Ovary (tissue), 10 donors: ENCODE measurements at places on chromosomes 13 and 19. TPM values are rescaled to one million over a fixed set of nuclear protein-coding genes. Genes with fewer than 3 reads are reported as not detected.

TMPRSS9 gene
- polyA plus RNA-seq: 0.05 TPM

DNA sequence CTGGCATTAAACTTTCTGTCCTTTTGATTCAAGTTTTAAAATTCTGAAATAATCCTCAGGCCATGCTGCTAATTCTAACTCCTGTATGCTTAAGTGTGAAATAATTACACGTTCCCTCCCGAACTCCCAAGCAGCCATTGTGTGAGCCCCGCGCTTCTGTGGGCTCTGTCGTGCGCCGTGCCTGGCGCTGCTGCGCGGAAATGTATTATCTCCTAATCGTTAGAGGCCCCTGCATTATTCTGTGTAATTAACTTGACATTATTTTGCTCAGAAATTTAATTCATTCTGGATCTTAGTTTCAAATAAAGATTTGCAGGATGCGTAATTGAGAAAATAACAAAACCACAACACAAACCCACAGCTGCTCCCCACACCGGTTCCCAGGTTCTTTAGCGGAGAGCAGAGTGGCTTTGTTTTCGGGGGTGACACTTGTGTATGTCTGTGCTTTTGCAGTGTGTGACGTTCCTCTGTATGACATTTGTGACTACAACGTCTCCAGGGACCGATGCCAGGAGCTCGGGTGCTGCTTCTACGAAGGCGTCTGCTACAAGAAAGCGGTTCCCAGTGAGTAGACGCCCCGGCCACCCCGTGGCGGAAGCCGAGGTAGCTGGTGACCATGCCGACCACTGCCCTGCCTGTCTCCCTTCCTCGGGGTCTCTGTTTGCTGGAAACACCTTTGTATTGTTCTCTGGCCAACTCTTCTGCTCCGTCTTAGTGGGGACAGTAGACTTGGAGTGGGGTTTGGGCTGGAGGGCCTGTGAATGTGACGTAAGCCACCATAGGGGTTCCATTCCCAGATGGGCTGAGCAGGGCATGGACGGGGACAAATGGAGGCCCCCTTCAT, 7.5 kb downstream of the TEX29 start:
- H3K4me1 ChIP-seq: no peaks in the 10 kb centered on the region
- no peaks in the 10 kb centered on the region for H3K36me3 ChIP-seq
- no peak overlapping the region for H3K4me3 ChIP-seq

DNA sequence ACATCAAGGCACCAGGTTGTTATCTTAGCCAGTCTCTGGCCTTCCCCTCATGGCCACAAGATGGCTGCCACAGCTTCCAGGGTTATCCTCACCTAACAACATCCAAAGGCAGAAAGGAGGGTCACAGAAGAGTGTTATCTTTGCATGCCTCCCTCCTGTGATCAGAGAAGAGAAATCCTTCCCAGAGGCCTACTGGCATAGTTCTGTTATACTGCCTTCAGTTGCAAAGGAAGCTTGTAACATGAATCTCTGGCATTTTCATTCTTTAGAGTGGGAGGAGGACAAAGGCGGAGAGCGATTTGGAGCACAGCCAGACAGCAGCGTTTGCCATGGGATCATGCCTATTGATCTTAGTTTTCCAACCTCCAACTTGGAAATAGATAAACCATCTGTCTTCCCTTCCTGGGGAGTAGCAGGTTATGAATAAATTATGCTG, 135.7 kb downstream of the DNAJC15 start:
- no peak for DNase-seq
- H3K27ac ChIP-seq: no peak overlapping the region
- H3K27me3 ChIP-seq: no peaks in the 10 kb centered on the region
- H3K4me3 ChIP-seq: no peak overlapping the region
- H3K36me3 ChIP-seq: no peaks in the 10 kb centered on the region

DNA sequence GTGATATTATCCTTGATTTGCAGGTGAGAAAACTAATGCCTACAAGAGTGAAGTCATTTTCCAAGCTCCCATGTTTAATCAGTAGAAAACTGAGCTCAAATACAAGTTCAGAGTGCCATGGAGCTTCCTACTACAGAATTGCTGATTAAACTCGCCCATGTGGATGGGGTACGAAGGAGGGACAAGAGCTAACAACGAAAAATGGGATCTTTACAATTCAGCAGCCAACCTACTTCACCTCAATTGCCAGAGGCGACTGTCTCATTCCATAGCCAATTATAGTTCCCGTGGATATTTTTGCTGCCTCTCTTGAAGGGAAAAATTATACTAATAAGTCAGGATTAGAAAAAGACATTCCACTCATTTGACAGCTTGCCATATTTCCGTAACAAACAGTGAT, 1155.1 kb downstream of the OLFM4 start:
- no peak overlapping the region for H3K27ac ChIP-seq
- H3K36me3 ChIP-seq: no peaks in the 10 kb centered on the region
- no peaks in the 10 kb centered on the region for H3K27me3 ChIP-seq
- H3K4me3 ChIP-seq: no peak overlapping the region
- H3K4me1 ChIP-seq: no peaks in the 10 kb centered on the region

- H3K4me3 ChIP-seq: no peak overlapping the region
- H3K27ac ChIP-seq: no peak overlapping the region
- no peaks in the 10 kb centered on the region for H3K4me1 ChIP-seq
- H3K27me3 ChIP-seq: no peaks in the 10 kb centered on the region
Observed at GRCh38 chr13:108437496-108437895, 168.0 kb downstream of the TNFSF13B start.

DNA sequence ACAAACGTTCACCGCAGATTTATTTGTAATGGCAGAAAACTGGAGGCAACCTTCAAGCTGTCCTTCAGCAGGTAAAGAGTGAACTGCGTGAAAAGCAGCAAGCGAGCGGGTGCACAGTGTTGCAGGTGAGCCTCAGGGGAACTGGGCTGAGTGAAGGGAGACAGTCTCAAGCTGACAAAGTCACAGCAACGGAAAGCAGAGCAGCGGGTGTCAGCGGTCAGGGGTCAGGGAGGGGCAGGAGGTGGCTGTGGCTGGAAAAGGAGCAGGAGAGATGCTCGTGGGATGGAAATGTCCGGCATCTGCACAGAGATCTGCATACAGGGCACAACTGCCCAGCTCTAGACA, 8.5 kb upstream of the RASA3 start:
- H3K27ac ChIP-seq: no peak overlapping the region
- H3K27me3 ChIP-seq: no peaks in the 10 kb centered on the region
- no peaks in the 10 kb centered on the region for H3K4me1 ChIP-seq
- no peaks in the 10 kb centered on the region for H3K36me3 ChIP-seq
- no peak overlapping the region for H3K4me3 ChIP-seq

DNA sequence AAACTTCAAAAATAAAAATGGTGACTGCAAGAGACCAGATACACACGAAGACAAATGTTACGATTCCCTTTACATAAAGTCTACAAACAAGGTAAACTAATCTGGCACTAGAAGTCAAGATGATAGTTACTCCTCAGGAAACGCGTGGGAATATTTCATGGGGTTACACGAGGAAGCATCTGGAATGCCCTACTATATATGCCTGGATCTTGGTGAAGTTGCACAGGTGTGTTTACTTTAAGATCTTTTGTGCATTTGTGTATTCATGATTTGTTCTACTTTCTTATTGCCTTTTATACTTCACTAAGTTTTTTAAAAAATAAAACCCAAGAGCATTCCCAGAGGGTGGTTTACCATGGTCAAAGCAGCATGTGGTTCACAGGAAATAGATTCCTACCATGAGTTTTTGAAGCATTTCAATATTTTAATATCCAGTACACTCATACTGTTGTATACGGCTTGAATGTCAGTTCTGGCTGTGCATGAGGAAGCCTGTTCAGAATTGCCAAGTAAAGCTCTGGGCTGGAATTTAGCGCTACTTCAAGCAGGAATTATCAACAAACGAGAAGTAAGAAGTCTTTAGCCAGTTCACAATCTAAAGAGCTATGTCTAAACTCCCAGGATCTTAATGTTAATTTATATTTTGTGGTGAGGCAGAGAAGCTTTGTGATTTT, 239.8 kb upstream of the KLHL1 start:
- H3K27me3 ChIP-seq: no peaks in the 10 kb centered on the region
- no peaks in the 10 kb centered on the region for H3K36me3 ChIP-seq
- H3K27ac ChIP-seq: no peak overlapping the region
- no peak overlapping the region for H3K4me3 ChIP-seq
- no peak for DNase-seq
- H3K4me1 ChIP-seq: no peaks in the 10 kb centered on the region

DNA sequence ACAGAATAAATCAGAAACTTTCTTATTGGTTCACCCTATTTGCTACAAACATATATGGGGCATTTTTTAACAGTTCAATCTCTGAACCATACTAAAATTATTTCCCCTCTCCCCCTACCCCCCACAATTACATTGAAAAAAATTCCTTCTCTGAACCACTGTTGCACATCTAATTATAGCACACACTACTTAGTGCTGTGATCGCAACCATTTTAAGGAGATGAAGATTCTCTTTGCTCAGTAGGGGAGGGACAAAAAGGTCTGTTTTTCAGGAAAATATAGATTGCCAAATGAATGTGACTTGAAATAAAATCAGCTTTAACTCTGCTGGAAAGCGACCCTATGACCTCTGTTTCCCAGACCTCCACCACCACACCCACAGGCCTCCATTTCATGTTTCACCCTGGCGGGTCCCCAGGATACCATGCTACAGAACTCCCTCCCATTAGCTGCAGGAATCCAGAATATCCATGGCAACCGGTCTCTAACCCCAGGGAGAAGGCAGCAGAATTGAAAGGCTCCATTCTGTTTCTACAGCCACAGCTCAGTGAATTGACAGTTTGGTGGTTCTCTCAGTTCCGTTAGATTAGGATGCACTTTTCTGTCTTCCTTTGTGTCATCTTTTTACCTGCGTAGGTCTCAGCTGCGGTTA, 286.3 kb downstream of the TBC1D4 start:
- H3K4me3 ChIP-seq: no peak overlapping the region
- peaks cover 15% of the 10 kb centered on the region for H3K4me1 ChIP-seq
- H3K27ac ChIP-seq: no peak overlapping the region

RNASEH2A gene
- 8.0 TPM for polyA plus RNA-seq

GNG7 gene
- 7.8 TPM for polyA plus RNA-seq

SULT2A1 gene
- polyA plus RNA-seq: 2.5 TPM

KLHL1 gene
- not detected for polyA plus RNA-seq

DNA sequence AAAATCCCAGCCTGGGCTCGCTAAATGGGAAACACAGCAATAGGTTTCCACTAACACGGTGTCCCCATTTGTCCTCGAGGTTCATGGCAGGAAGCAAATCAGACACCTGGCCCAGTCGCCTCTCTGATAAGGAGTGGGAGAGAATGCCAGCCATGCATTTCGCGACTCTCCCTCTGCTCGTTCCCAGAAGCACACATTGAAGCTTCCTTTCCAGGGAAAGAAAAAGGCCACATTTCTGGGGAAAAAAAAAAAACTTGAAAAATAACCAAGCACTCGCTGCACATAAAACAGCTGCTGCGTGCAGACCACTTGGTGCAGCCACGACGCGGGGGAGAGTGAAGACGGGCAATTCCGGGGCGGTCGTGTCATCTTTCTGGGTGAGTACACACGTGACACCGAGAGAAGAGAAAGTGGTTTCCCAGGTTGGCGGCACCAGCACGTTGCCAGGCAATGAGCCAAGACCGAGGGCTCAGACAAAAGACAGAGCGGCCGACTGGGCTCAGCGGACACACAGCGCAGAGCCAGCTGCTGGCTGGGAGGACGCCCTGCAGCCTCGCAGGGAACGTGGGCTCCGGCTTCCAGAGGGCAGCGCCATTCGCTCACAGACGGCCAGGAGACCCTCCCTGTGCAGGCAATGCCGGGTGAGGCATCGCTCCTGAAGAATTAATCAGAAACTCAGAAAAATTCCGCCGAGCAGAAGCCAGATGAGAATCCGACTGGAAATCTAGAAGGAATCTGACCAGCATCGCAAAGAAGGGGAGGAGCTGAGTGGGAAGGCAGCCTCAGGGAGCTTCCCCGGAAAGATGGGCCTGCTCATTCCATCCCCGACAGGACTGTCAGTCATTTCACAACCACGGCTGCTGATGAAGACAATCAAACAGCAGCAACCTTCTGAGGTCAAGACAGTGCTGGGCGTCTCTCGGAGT, 83.2 kb upstream of the IRS2 start:
- no peak overlapping the region for H3K27ac ChIP-seq
- H3K36me3 ChIP-seq: no peaks in the 10 kb centered on the region
- no peaks in the 10 kb centered on the region for H3K27me3 ChIP-seq

KLK15 gene
- not detected for polyA plus RNA-seq

DNA sequence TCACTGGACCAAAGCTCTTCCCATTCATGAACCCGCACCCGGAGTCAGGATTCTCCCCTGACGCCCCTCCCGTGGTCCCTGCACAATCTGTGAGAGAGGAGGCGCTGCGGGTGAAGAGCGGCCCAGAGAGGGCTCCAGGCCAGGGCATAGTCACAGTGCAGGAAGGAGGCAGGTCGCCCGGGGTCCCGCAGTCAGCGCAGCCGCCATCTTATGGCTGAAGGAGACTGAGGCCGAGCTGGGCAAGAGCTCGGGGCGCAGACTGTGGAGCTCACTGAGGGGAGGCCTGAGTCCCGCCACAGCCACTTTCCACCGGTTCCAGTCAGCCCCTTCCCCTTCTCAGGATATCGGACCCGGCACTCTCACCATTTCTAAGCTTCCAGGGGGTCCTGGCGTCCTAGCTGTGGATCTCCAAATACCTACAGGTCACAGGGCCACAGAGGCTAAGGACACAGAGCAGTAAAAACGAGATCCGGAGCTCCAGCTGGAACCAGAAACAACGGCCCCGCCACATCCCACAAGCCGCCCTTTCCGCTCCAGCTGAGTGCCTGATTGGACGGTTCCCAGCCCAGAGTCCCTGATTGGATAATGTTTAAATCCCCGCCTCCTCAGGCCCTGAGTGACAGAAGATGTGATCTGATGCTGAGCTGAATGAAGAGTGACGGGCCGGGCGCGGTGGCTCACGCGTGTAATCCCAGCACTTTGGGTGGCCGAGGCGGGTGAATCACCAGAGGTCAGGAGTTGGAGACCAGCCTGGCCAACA, at the start of gene ZNF99:
Gene ZNF99 (minus strand): TSS at position 501 of the 760 bp plus-strand sequence. CDS start 135 bp downstream, at position 366.
- no peaks in the 10 kb centered on the region for H3K27me3 ChIP-seq
- peak; percentile 68 for DNase-seq
- H3K4me3 ChIP-seq: peak within 1 kb of the TSS; percentile 14
- H3K36me3 ChIP-seq: no peaks in the 10 kb centered on the region

OLFM2 gene
- 4.0 TPM for polyA plus RNA-seq

DNA sequence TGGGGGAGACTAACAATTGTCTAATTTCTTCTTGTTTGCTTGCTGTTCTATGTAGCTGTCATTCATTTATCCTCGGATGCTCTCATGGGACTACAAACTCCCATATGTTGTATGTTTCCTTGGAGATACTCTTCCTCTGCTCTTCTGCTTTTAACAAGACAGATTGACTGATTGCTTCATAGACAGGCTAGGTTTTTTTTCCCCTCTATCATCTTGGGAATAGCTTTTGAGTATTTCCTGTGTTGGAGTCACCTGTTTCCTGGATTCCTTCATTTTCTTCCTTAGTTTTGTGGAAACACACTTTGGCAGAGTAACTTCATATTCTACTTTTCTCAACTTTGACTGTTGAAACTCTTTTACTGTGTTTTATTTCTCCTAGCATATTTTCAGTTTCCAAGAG, 27.6 kb downstream of the EDNRB start:
- H3K4me1 ChIP-seq: peaks cover 2% of the 10 kb centered on the region
- no peaks in the 10 kb centered on the region for H3K27me3 ChIP-seq
- H3K27ac ChIP-seq: no peak overlapping the region
- no peaks in the 10 kb centered on the region for H3K36me3 ChIP-seq
- no peak overlapping the region for H3K4me3 ChIP-seq
- no peak for DNase-seq

GRCh38 chr13:24652359-24652758, 27.8 kb upstream of the ATP12A start:
- no peaks in the 10 kb centered on the region for H3K4me1 ChIP-seq
- no peak for DNase-seq
- no peaks in the 10 kb centered on the region for H3K27me3 ChIP-seq
- H3K4me3 ChIP-seq: no peak overlapping the region
- no peaks in the 10 kb centered on the region for H3K36me3 ChIP-seq
- no peak overlapping the region for H3K27ac ChIP-seq

ERCC1 gene
- polyA plus RNA-seq: 41.1 TPM
